ENCODE measurements at places on chromosomes 7 and 10. TPM values are rescaled to one million over a fixed set of nuclear protein-coding genes. Genes with fewer than 3 reads are reported as not detected.

Gene TMEM196
- total RNA-seq, result not detected

Gene CLEC2L
- total RNA-seq, result not detected

Gene PRKRIP1
- 9.6 TPM for total RNA-seq

Gene GRK5
- total RNA-seq, result 3.7 TPM

Gene STRIP2
- total RNA-seq, result 3.4 TPM

Gene EPDR1
- total RNA-seq, result 0.64 TPM

DNA sequence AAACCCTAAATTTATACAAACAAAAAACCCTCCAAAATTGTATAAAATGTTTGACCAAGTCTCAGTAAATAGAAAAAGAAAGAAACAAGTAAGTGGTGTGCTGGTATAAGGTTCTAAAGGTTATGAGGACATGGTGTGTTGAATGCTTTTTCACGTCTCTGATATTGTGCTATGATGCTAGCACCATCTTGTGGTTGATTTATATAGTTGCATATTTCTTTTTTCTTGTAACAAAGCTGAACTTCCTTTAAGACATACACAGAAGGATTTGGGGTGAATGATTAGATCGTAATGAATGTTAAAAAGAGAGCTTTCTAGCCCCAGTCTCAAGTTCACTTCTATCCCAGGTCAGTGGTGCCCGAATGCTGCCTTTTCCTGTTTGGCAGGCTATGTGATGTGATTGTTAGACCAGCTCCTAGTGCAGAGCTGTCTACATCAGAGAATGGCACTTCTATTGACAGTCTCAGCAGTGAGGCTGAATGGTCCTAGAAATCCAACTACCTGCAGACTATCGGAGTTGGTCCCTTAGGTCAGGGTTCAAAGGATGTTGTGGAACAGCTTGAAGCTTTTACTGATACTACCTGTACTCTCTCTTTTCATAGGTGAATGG is 25.0 kb downstream of the VTI1A start:
- ATAC-seq, result peak; percentile 52

DNA sequence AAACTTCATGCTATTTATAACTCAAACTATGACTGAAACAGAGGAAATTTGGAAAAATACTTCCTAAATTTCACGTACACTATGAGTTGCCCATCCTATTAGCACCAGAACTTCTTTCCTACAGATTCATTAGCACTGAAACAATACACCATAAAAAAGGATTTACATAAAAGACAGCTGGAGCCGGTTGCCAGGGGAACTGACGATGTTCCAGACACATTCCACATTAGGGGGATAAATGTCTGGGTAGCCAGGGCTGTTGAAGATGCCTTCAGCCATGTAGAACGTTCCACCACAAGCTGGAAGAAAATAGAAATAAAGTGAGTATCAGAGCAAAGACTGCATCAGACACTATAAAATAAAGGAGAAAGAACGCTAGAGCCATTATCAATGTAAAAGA is 129.8 kb upstream of the RSU1 start:
- no peak for ATAC-seq

DNA sequence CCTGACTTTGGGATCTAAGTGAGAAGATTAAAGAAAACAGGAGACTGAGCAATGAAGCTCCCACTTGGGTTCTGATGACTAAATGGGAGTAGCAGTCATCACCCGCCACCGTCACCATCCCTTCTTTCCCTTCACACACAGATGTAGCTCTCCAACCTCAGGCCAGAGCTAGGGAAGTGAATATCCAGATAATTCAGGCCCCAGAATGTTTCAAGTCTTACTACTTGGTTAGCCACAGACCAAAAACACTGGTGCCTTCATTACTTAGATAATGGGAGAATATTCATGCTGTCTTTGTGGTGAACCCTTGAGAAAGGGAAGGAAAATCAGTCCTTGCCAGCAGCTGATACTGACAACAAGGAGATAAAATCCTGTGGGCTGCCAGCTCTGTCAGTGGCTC is 100.7 kb downstream of the OSBPL3 start:
- no peak for ATAC-seq

- ATAC-seq, result no peak
These were observed 1.2 kb upstream of the C10orf143 start for GRCh38 chr10:130111852-130112180.

- ATAC-seq, result no peak
These were observed 367.3 kb downstream of the PHTF2 start for GRCh38 chr7:78165854-78166253.

GRCh38 chr7:138890499-138891445 is 90.4 kb downstream of the KIAA1549 start:
- ATAC-seq, result no peak

GRCh38 chr7:153408360-153409335 is 643.5 kb upstream of the DPP6 start:
- ATAC-seq, result no peak

- peak; percentile 47 for ATAC-seq
These were observed 118.1 kb downstream of the ZNF365 start for GRCh38 chr10:62492012-62492869.

- peak; percentile 54 for ATAC-seq
These were observed 113.2 kb upstream of the RHEB start for GRCh38 chr7:151632750-151633515.

DNA sequence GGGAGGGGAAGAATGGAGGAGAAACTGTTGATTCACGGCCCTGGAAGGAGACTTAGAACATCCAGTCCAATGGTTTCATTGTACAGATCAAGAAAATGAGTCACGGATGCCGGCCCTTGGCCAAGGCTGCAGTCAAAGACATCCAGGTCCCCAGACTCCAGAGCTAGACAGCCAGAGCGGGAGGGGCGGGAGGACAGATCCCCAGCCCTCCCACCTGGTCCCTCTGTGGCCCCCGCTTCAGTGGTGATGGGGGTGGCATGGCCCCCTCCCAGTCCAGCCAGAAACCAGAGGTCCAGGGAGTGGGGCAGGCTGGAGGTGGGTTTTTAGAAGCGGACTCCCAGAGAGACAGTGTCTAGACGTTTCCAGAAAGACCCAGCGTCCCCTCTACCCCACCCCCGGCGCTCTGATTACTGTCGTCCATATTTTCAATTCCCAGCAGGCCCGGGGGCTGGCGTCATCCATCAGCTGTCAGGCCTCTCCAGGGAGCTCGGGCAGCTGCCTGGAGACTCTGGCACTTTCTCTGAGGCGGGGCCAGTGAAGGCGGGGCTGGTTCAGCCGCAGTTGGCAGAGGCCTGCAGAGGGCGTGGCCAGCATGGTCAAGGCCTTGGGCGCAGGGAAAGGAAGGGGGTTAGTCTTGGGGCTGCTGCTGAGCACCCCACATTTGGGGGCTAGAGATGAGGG is 8.0 kb upstream of the HSPB1 start:
- peak; percentile 68 for ATAC-seq

DNA sequence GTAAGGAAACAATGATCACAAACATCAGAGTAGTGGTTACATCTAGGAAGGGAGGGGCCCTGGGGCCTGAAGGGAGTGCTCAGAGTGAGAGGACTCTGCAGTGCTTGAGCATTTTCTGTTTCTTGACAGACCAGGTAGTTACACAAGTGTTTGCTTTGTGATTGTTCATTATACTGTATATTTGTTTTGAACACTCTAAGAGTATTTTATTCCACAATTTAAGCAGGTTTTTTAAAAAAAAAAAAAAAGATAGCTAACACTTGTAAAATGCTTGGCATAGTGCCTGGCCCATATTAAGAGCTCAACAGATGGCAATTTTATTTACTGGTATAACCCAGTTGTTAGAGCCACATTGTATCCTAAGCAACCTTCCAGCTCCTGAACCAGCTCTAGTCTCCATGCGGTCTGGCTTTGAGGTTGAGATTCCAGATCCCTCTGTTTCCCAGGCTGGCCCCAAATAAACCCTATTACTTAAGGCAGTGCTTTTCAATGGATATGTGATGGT is 20.1 kb upstream of the ATXN7L1 start:
- no peak for ATAC-seq

GRCh38 chr7:74074770-74075169 is 8.8 kb upstream of the LIMK1 start:
- no peak for ATAC-seq
